ENCODE measurements at places on chromosomes 2 and 18. TPM values are rescaled to one million over a fixed set of nuclear protein-coding genes. Genes with fewer than 3 reads are reported as not detected.

The IL18R1 gene
- 9.1 TPM for total RNA-seq

The DQX1 gene
- total RNA-seq = 0.22 TPM

The CROCC2 gene
- total RNA-seq = not detected

The SLC9A4 gene
- total RNA-seq = not detected

The TUBA4B gene
- not detected for total RNA-seq

The COBLL1 gene
- total RNA-seq = not detected

The RAB6C gene
- total RNA-seq = not detected

The GPAT2 gene
- 2.0 TPM for total RNA-seq

The XDH gene
- total RNA-seq = not detected

The CABYR gene
- total RNA-seq = 0.85 TPM

DNA sequence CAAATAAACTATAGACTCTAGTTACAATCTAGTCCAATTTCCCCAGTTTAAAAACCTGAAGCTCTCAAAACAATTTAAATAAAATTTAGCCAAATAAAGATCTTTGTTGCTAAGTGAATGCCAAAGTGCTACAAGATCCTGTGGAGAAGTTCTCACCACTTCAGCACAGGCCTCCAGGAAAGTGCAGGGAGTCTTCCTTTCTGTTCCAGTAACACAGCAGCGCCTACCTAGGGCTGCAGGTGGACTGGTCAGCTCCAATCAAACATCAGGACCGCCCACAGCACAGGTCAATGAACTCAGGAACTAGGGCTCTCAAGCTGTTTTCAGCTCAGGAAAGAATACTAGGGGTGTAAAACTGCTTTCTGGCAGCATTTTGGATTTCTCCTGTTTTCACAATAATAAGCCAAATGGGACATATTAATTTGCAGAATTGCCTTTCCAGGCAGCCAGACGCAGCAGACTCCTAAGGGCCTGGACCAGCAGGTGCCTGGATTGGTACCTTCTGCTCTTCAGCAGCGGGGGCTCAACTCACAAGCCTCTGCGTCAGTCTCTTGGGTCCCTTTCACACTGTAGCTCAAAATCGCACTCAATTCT is 1.5 kb downstream of the FAM110C start:
- H3K4me3 ChIP-seq = peak overlapping the region; percentile 34
- peaks cover 21% of the 10 kb centered on the region for H3K27me3 ChIP-seq
- no peak overlapping the region for H3K27ac ChIP-seq
- peaks cover 23% of the 10 kb centered on the region for H3K4me1 ChIP-seq
- H3K36me3 ChIP-seq = no peaks in the 10 kb centered on the region
- DNase-seq = no peak

GRCh38 chr2:236348976-236349375 is 84.8 kb upstream of the ASB18 start:
- H3K36me3 ChIP-seq = no peaks in the 10 kb centered on the region
- no peak for DNase-seq
- peaks cover 5% of the 10 kb centered on the region for H3K27me3 ChIP-seq
- no peaks in the 10 kb centered on the region for H3K4me1 ChIP-seq

DNA sequence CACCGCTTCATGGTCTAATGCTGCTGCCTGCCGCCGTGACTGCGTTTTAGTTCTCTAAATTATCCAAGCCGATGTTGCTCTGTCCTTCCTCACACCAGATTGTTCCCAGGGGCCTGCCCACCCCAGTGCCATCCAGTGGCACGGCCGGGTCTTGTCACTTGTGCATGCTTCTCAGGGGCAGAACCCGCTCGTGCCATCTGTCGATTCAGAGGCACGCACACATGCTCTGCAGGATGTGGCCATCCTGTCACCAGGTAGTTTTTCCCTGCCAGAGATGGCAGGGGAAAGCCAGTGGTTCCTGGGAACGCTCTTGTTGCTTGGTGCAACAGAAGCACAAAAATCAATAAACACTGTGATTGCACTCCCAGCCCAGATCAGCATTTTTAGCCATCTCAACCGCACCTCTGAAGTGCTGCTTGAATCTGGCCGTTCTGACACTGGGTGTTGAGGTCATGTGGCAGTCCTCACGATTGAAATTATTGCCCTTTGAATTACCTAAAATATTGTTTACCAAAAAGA is 119.6 kb upstream of the BOD1L2 start:
- no peak overlapping the region for H3K4me3 ChIP-seq
- no peaks in the 10 kb centered on the region for H3K27me3 ChIP-seq
- peaks cover 30% of the 10 kb centered on the region for H3K36me3 ChIP-seq
- no peak overlapping the region for H3K27ac ChIP-seq
- H3K4me1 ChIP-seq = no peaks in the 10 kb centered on the region

- H3K4me1 ChIP-seq = no peaks in the 10 kb centered on the region
- H3K4me3 ChIP-seq = no peak overlapping the region
- H3K36me3 ChIP-seq = no peaks in the 10 kb centered on the region
- DNase-seq = no peak
- H3K27ac ChIP-seq = no peak overlapping the region
Measured at GRCh38 chr2:106011380-106011779, 182.7 kb downstream of the UXS1 start.

DNA sequence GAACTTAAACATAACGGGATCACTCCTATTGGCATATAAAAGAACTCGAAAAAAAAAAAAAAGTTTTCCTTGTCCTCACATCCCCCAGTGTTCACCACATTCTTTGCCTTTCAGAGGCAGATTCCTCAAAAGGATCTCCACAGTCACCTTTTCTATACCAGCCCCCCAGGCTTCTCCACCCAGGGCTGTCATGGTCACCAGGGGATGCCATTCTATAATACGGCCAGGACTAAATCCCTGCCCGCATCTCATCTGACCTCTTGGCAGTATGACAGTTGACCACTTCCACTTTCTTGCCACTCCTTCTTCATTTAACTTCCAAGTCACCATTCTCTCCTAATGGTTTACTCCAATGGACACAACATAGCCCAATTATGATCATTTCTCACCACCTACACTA is 29.3 kb downstream of the SOS1 start:
- H3K27me3 ChIP-seq = no peaks in the 10 kb centered on the region
- no peak for DNase-seq
- H3K4me1 ChIP-seq = peaks cover 11% of the 10 kb centered on the region
- no peak overlapping the region for H3K27ac ChIP-seq
- H3K4me3 ChIP-seq = no peak overlapping the region

DNA sequence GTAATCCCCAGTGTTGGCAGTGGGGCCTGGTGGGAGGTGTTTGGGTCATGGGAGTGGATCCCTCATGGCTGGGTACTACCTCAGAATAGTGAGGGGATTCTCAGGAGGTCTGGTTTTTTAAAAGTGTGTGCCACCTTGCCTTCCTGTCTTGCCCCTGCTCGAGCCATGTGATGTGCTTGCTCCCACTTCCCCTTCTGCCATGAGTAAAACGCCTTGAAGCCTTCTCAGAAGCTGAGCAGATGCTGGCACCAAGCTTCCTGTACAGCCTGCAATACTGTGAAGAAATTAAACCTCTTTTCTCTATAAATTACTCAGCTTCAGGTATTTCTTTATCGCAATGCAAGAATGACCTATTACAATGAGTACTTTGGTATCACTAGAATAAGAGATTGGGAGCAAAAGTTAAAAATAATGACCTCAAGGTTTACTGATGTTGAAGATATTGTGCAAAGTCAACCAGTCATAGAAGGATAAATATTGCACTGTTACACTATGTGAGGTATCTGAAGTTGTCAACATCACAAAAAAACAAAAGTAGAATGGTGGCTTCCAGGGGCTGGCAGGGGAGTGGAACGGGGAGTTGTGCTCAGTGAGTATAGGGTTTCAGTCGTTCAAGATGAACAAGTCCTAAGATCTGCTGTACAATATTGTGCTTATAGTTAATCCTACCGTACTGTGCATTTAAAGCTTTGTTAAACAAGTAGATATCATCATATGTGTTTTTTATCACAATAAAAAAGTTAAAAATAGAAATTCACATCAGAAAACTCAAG is 938.3 kb upstream of the CNTNAP5 start:
- no peaks in the 10 kb centered on the region for H3K4me1 ChIP-seq
- DNase-seq = no peak
- no peak overlapping the region for H3K27ac ChIP-seq

- no peak for DNase-seq
- H3K27ac ChIP-seq = no peak overlapping the region
- H3K36me3 ChIP-seq = no peaks in the 10 kb centered on the region
- peaks cover 12% of the 10 kb centered on the region for H3K27me3 ChIP-seq
Measured at GRCh38 chr2:46278952-46279351, 18.3 kb upstream of the EPAS1 start.

- no peaks in the 10 kb centered on the region for H3K36me3 ChIP-seq
- no peak overlapping the region for H3K27ac ChIP-seq
- DNase-seq = no peak
- H3K4me1 ChIP-seq = no peaks in the 10 kb centered on the region
- H3K27me3 ChIP-seq = no peaks in the 10 kb centered on the region
Measured at GRCh38 chr2:193336781-193337180, 1142.0 kb upstream of the TMEFF2 start.

DNA sequence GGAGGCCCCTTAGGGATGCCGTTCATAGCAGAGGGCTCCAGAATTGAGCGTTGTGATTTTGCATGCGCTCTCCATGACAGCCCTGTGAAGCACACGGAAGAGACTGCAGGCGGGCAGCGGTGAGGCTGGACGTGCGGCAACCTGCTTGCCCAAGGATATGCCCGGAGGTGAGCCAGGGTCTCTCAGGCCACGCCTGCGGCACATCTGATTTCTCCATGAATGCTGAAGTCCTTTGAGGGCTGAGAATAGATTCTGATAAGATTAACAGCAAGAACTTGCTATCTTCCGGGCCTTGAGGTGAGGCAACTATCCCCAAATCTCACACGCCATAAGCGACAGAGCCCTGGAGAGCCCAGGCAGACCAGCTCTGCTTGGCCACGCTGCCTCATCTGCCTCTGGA is 55.6 kb upstream of the LAMA1 start:
- H3K4me1 ChIP-seq = no peaks in the 10 kb centered on the region
- H3K4me3 ChIP-seq = no peak overlapping the region
- no peaks in the 10 kb centered on the region for H3K27me3 ChIP-seq
